ENCODE measurements at places on chromosomes 4 and X. TPM values are rescaled to one million over a fixed set of nuclear protein-coding genes. Genes with fewer than 3 reads are reported as not detected.

- DNase-seq, result no peak
These were observed 147.3 kb upstream of the CLNK start for GRCh38 chr4:10831727-10832408.

GRCh38 chr4:54585321-54586000 is 72.3 kb upstream of the KIT start:
- no peak for DNase-seq

GRCh38 chrX:33188881-33189280 is 22.5 kb downstream of the DMD start:
- no peak for DNase-seq

DNA sequence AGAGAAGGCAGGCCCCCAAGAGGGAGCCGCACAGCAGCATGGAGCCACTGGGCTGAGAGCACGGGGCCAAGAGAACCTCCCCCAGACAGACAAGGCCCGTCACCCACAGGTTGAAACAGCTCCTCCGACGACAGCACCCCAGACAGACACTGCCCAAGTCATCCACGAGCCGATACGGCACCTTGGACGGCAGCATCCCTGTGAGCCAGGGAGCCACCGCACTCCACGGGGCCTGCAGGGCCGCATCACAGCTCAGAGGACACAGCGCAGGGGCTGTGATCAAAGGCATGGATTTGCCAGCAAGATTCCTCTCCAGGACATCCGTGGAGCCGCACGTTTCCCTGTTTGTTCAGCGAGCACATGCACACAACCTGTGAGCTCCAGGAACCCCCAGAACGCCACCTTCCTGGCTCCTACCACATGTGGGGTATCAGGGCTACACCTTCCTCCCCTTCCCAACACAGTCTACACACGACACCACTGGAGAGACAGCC is 3.9 kb downstream of the CTBP1 start:
- DNase-seq, result no peak

GRCh38 chrX:72255445-72255844 is 16.6 kb upstream of the ERCC6L start:
- no peak for DNase-seq

GRCh38 chrX:137482136-137482535 is 83.8 kb upstream of the ZIC3 start:
- DNase-seq, result no peak

DNA sequence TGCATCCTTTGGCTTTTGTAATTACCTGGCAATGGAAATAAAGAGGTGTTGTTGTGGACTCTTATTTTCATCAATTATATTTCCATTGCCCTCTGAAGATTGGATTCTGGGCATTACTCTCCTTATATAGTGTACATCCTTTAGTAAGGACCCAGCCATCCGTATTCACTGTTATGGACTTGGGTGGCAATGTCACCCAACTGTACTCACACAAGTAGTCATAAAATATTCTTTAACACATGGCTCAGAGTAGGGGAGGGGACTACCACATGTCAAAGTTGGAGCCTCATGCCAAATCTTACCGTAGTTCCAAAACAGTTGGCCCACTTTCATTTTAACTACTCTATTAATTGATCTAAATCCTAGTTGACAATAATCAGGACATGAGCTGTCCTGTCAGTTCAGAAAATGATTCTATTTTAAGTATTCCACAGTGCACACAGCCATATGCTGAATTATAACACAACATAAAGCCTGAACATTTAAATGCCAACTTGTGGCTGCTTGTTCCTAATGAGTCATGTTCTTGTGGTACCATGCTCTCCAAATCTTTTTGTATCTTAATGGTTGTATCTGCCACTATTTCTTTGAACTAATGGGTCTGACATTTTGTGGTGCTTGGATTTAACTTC is 4.9 kb downstream of the FRAS1 start:
- no peak for DNase-seq

DNA sequence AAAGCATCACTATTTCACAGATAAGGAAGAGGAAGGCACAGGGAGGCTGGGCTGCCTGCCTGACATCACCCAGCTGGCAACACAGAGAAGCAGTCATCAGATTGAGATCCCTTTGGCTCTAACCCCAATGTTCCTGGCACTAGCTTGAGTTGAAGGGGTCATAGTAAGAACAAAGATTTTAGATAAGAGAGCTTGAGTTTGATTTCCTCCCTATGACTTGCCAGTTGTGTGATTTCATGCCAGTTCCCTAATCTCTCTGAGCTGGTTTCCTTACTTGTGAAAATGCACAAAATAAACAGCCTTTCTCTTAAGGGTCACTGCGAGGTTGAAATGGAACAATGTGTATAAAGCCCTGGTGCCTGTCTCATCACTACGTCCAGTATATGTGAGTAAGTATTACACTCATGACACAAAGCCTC is 475.4 kb upstream of the HS3ST1 start:
- DNase-seq, result no peak

- DNase-seq, result no peak
These were observed 190.9 kb upstream of the GATB start for GRCh38 chr4:151951671-151952050.

DNA sequence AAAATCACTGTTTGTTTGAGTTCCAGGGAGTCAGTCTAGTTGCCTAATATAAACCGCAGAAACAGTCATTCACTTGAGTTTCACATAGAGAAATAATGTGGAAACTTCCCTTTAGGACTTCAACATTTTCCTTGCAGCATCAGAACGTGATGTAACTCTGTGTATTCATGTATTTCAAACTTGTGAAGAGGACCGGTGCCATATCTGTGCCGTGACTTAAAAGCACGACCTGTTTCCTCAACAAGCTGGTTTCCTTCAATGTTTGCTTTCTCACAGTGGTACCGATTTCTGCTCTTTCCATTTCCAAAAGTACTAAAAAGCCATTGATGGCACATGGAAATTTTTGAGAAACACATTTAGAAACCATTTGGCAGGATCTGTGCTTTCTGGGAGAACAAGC is 166.6 kb upstream of the RAPGEF2 start:
- DNase-seq, result no peak

GRCh38 chrX:25105221-25105620 is 89.5 kb upstream of the ARX start:
- DNase-seq, result no peak

DNA sequence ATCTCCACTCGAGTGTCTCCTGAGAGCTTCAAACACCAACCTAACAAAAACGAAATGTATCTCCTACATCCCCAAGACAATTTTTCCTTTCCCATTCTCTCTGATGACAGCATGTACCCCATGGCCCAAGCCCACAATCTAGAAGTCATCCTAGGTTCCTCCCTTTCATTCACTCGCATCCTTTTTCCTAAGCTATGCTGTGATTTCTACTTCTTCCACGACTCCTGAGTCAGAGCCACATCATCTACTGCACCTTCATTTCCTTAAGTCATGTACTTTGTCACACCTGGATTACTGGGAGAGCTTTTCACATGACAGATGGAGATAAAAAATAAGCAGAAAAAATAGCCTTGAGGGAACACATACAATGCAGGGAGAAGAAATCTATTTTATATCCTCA is 20.1 kb downstream of the C4orf36 start:
- DNase-seq, result no peak

GRCh38 chrX:41481264-41482109 is 34.3 kb downstream of the NYX start:
- DNase-seq, result no peak

DNA sequence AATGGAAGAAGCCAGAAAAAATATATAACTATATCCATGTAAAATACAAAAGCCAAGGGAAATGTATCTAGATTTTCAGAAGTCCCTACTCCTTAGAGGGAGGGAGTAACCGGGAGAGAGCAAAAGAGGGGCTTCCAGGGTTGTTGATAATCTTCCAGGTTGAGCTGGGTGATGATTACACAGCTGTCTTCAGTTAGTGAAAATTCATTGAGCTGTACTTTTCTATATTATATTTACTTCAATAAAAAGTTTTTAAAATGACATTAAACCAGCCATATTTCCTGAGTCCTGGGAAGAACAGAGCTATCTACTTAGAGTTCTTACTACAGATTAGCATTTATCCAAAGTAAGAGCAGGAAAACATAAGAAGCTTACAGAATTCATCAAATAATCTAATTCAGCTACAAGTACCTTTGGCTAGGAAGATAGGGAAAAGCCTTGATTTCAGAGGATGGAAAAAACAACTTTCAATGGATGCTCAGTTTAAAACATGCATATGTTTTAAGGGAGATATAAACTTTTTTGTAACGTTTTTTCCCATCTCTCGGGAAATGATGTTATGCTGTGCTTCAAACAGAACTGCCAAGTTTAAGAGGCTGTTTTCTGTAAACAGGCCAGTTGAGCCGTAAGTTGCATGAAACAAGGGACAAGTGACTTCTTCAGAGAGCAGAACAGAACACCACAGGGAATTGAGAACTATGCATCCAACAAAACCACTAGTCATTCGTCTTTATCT is 204.6 kb downstream of the SCFD2 start:
- no peak for DNase-seq

GRCh38 chr4:166989886-166990285 is 244.4 kb downstream of the SPOCK3 start:
- no peak for DNase-seq

DNA sequence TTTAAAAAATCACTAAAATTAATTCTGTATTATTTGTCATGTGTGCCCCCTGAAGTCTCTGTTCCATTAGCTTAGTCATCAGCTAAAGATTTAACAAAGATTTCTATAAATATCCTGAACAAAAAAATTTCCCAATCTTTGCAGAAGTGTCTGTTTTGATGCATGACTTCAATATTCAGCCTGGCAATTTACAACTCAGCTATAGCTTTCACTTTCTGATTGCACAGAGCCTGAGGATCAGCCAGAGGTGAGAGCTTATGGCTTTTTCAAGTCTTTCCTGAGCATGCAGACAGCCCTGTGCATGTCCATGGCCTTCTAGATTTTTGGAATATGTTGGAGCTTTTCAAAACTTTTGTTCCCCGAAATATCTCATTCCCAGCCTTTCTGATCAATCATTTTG is 420.1 kb downstream of the ZNF674 start:
- no peak for DNase-seq

DNA sequence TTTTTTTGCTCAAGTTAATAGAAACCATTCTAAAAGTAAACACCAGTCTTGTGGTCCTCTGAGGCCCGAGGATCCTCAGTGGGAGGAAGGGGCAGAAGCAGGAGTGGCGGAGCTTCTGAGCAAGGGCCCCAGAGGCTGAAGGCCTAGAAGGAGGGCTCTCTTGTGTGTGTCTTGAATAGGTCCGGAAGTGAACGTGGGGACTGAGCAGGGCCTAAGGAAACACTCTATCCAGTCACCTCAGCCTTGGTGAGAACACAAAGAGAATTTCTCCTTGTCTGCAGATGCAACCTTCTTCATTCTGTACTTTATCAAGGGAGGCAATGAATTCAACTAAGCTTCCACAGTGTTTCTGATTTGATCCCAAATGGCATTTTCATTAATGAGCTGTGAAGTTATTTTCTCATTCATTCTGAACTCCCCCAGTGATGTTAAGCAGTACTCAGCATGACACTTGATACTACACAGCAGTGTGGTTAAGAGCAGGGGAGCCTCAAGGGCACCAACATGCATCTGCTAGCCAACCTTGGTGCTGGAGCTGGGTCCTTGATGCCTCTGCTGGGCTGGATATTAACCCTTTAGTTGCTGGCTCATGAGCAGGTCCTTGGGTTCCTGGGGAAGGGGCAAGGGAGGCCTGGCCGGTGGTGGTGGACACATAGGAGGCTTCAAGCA is 64.7 kb downstream of the RBM47 start:
- no peak for DNase-seq

DNA sequence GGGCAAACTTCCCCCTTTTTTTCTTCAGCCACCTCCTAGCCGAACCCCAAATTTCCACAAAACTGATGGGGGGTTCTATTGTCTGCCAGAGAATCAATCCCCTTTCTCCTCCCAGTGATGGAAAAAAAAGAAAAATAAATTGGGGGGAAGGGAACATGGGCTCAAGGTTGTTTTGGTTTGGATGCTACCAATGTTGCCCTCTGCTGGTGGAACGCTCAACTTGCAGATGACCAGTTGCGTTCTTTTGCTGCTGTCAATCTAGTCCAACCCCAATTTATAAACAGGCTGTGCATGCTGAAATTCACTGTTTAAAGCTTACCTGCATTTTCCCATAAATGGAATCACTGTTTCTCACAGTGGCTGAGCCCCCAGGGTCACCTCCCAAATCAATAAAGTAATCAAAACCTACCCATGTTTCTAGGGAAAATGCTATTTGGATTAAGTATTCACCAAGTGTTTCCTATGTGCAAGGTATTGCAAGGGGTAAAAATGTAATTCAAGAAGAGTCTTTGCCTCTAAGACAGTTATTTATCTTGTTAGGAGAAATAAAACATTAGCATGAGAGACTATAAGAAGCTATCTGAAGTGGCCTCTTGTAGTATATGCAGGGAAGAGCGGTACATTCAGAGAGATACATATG is 116.7 kb upstream of the TMEM164 start:
- DNase-seq, result peak; percentile 36

DNA sequence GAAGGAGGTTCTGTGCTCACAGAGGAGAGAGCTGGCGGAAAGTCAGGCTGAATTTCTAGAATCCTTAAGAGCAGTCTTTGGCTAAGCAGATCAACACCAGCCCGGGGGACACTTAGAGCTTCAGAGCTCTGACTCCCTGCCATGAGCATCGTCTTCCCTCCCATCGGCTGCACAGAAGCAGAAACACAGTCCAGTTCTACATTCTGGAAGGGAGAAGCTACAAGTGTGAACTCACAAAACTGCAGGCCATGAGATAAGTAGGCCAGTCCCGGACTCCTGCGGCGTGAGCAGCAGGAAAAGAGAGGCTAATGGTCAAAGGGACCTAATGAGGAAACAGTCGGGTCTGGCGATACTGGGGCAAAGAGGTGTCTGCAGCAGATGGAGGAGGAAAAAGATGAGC is 211.5 kb downstream of the DHX15 start:
- DNase-seq, result no peak

DNA sequence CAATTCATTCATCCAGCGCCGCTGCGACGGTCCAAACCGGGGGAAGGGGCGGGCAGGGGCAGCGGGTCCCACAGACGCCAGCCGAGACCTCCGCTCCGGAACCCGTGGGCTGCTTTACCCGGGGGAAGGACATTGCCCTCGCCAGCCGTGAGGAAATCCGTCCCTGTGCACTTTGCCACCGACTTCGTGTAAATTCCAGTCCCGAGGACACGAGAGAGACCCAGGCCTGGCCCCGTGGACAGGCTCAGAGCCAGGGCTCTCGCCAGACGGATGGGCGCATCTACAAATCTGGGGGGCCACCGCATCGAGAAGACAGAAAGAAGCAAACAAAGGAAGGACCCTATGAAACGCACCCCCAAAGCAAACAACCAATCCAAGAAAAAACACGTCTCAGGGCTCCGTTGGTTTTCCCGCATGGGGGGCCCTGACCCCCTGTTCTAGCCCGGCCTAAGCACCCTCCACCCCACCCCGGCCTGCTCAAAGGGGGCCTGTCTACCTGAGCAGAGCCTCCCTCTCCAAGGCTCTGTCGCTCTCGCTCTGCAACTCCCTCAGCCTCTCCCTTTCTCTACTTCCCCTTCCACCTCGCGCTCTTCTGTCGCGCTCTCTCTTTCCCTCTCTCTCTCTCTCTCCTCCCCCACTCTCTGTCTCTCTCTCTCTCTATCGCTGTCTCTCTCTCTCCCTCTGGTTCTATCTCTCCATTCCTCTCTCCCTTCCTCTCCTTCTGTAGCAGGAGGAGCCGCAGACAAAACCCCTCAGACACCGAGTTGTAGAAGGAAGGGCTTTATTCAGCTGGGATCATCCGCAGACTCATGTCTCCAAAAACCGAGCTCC is 11.3 kb downstream of the FRG2 start:
- DNase-seq, result no peak

Gene PTPN13
- total RNA-seq, result 0.91 TPM

Gene XAGE1A
- total RNA-seq, result not detected

Gene NIPAL1
- 1.1 TPM for total RNA-seq

Gene HGFAC
- total RNA-seq, result not detected

Gene TMSB15B
- total RNA-seq, result 9.0 TPM

Gene UGT2B17
- total RNA-seq, result 0.52 TPM

Gene TLR1
- 50.8 TPM for total RNA-seq

Gene TEX13C
- total RNA-seq, result not detected

Gene ABLIM2
- 68.3 TPM for total RNA-seq

Data from B cell (primary cell).